ENCODE measurements at places on chromosomes 16 and 17.
A peak's percentile ranks its signal among the peaks of the same experiment; 100 is the strongest.

GRCh38 chr17:67032985-67033384, 11.4 kb upstream of the CACNG1 start:
- DNase-seq = no peak

GRCh38 chr16:30166202-30166902, 17.1 kb upstream of the CORO1A start:
- no peak for DNase-seq

GRCh38 chr17:8837563-8838075, 29.9 kb downstream of the PIK3R6 start:
- DNase-seq = no peak

GRCh38 chr17:80738020-80738808, 193.6 kb downstream of the RPTOR start:
- no peak for DNase-seq

- DNase-seq = no peak
Measured at GRCh38 chr16:3503523-3503922, 2.7 kb downstream of the CLUAP1 start.

DNA sequence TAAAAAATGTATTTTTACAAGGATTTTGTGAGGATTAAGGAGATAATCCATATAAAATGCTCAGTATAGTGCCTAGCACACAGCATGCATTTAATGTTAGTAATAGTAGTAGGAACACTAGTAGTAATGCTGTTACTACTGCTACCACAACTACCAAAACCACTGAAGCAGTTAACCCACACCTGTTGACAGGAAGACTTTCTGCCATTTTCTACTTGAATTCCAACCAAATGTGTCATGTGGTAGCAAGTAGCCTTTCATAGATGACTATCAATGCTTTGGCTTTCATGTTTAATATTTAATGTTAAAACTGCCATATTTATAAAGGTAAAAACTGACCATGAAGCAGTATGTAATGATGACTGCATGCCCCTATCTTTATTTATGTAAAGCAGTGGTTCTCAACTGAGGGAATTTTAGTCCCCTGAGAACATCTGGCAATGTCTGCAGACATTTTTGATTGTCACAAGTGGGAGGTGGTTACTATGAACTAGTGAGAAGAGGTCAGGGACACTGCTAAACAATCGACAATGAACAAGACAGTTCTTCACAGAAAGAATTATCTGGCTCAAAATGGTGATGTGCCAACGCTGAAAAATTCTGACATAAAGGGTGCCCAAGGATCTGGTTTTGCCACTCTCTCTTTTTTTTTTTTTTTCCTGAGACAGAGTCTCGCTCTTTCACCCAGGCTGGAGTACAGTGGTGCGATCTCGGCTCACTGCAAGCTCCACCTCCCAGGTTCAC, 89.4 kb downstream of the ITFG1 start:
- DNase-seq = no peak

DNA sequence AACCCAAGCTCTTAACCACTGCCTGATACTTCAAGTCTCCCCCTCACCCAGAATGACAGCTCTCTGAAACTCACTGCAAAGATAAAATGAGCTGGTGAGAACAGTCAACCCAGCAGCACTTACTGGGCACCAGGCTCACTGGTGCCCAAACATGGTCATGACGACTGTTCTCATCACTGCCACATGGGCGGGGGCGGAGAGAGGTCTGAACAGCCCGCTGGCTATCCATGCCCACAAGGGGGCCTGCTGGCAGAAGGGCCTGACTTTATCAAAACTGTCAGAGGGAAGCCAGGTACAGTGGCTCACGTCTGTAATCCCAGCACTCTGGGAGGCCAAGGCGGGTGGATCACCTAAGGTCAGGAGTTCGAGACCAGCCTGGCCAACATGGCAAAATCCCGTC, 4.0 kb downstream of the MYBBP1A start:
- DNase-seq = peak; percentile 38
